Mesenchymal stem cell (in vitro differentiated cells and primary cell): ENCODE measurements at places on chromosomes 6 and 20.
A peak's percentile ranks its signal among the peaks of the same experiment; 100 is the strongest.

DNA sequence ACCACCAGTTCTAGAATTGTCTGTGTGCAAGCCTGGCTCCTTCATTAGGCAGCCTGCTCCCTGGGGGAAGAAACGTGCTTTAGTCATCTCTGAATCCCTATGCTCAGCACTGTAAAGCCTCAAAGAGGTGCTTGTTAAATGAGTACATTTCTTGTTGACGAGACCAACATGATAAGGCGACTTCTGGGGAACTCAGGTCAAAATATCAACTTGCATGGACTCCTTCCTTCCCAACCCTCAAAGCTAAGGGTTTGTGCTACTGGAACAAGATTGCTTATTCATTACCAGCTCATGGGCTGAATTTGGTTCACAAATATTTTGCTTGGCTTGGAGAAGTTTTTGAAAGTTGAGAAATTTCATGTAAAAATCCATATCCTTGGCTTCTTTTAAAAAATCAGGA lies 10.6 kb downstream of the KCNG1 start:
- no peak overlapping the region for H3K4me3 ChIP-seq
- H3K27me3 ChIP-seq: peaks cover 22% of the 10 kb centered on the region
- H3K36me3 ChIP-seq: no peaks in the 10 kb centered on the region
- H3K4me1 ChIP-seq: no peaks in the 10 kb centered on the region
- no peak overlapping the region for H3K27ac ChIP-seq
- DNase-seq: no peak

DNA sequence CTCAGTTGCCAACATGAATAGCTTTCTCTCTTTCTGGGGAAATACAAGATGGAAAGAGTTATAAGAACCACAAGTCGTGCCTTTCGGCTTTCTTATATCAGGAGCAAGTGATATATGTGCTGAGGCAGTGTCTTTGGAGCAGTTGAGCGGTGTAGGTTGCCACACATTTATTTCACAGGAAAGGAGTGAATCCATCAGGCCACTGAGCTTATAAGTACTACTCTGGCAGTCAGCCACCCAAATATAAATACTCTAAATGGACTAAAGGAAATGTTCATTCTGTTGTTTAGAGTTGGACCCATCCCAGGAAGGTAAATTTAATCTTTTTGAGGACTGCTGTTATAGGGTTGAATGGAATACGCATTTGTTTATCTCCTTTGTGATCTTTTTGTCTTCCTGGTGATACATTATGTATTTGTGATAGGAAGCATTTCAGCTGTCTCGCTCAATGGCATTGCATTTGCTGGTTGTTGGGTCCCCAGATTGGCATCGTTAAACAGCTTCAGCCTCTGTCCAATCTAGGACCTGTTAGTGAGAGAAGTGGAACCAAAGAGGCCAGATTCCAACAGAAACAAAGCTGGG lies 139.7 kb downstream of the SOBP start:
- peaks cover 8% of the 10 kb centered on the region for H3K27me3 ChIP-seq
- peak; percentile 20 for DNase-seq
- H3K4me3 ChIP-seq: no peak overlapping the region
- no peak overlapping the region for H3K27ac ChIP-seq
- no peaks in the 10 kb centered on the region for H3K36me3 ChIP-seq

GRCh38 chr6:144314003-144314485 lies 28.9 kb downstream of the UTRN start:
- peak overlapping the region; percentile 63 for H3K27ac ChIP-seq
- H3K36me3 ChIP-seq: peaks cover 18% of the 10 kb centered on the region
- H3K4me1 ChIP-seq: peaks cover 14% of the 10 kb centered on the region
- no peak overlapping the region for H3K4me3 ChIP-seq

DNA sequence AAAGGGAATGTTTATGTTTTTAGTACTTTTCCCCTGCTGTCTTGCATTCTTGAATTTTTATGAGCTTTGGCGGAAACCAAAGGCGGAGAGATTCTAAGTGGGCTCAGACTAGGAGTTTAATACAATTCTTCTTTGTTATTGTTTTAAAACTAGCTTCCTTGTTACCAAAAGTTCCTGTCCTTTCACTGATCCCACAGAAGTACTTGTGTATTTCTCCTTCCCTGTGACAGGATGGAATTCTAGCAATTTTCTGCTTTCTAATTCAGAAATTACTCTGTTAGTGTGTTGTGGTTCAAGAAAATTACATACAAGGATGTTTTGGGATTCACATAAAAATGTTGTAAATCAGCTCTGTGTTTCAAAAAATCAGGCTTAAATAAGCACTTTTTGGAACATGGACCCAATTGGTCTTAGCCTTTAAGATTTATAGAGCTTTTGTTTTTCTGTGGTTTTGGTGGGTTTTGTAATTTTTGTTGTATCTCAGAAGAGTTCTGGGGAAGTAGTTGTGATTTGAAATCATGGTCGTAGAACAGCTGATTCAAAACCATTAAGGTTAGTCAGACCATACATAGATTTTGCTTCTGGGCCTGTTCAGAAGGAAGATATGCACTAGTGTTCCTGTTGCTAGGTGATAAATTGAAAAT lies 17.6 kb upstream of the CTAGE9 start:
- no peaks in the 10 kb centered on the region for H3K27me3 ChIP-seq
- H3K36me3 ChIP-seq: no peaks in the 10 kb centered on the region
- no peak overlapping the region for H3K4me3 ChIP-seq
- H3K27ac ChIP-seq: no peak overlapping the region
- no peaks in the 10 kb centered on the region for H3K4me1 ChIP-seq

GRCh38 chr6:35489995-35490791 lies 6.7 kb downstream of the TEAD3 start:
- no peak overlapping the region for H3K4me3 ChIP-seq
- peak; percentile 73 for DNase-seq
- H3K4me1 ChIP-seq: peaks cover 87% of the 10 kb centered on the region
- no peaks in the 10 kb centered on the region for H3K27me3 ChIP-seq

DNA sequence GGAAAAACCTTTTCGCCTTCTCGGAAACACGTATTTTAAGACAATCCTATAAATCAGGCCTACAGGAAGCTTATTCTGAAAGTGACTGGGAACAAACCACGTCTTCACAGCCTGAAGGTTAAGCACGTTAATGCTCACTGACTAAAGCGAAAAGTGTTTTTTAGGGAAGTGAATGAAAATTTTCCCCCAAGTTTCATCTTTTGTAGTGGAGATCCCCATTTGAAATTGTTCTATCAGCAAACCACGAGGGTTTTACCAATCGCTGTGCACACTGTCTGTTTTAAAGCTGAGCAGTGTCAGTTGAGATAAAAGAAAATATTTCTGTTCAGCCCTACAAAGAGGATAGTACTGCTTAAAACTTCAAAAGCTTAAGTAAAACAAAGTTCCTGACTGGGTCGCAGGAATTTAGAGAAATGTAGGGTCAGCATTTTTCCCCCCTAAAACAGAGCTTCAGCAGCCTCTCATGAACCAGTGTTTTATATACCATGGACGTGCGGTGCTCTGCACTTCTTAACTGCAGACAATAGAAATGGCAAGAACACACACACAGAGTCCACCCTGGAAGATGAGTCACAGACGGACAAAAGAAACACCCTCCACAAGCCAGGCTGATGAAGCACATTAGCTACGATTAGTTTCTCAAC lies 34.9 kb downstream of the SLC22A23 start:
- peak; percentile 56 for DNase-seq
- H3K4me3 ChIP-seq: no peak overlapping the region
- H3K27ac ChIP-seq: no peak overlapping the region
